Stimulated activated effector memory CD8-positive, alpha-beta T cell treated with anti-CD3 and anti-CD28 coated beads, Interleukin-12 subunit alpha, Interleukin-12 subunit beta, amount 100 ng/mL, for 72 hours (primary cell): ENCODE measurements at places on chromosomes 12 and 14.

DNA sequence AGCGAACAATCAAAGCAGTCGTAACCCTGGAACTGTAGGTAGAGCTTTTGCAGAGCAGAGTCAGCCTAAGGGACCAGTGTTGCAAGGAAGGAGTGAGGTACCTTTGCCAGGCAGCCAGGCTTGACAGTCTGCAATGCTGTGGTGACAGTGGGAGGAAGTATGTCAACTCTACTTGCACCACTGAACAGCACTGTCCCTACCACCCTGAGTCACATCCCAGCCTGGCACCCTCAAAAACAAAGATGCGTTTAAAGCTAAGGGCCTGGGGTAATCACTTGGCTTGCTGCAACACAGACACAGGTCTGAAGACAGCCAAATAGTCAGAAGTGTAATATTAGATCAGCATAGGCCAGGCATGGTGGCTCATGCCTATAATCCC, 141.9 kb downstream of the DPF3 start:
- no peak for DNase-seq

- DNase-seq, result no peak
Observed at GRCh38 chr14:61466249-61466904, 145.0 kb downstream of the PRKCH start.

DNA sequence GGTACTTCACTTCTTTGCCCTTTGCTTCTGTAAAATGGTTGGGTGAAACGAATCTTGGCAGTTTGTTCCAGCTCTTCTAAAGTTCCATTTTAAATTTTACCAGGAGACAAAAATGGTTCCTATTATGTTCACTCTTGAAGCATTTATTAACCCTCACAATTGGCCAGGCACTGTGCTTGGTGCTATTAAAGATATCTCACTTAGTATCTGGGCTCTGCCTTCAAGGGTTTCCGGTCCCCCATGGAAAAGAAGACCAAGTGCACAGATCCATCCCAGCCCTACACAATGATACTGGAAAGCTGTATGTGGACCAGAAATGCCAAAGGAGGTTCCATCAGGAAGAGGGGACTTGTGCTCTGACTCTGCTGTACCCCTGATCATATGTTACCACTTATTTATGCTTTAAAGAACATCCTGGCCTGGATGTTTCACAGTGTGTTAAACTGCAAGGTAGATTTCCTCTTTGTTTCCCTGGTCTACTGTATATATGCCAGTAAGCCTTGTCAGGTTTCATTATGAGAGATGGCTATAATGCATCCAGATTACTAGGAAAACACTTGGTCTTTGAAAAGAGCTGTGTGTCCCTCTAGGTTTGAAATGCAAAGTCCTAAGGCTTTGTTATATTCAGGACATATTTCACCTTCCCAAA, 154.8 kb downstream of the PRKCH start:
- no peak for DNase-seq

- no peak for DNase-seq
Observed at GRCh38 chr12:3553221-3553620, 62.2 kb downstream of the PRMT8 start.

- DNase-seq, result no peak
Observed at GRCh38 chr12:77888611-77889010, 57.9 kb downstream of the NAV3 start.

GRCh38 chr14:35446450-35446849, 41.9 kb upstream of the NFKBIA start:
- no peak for DNase-seq

- no peak for DNase-seq
Observed at GRCh38 chr12:94889445-94890210, 113.9 kb downstream of the NDUFA12 start.

DNA sequence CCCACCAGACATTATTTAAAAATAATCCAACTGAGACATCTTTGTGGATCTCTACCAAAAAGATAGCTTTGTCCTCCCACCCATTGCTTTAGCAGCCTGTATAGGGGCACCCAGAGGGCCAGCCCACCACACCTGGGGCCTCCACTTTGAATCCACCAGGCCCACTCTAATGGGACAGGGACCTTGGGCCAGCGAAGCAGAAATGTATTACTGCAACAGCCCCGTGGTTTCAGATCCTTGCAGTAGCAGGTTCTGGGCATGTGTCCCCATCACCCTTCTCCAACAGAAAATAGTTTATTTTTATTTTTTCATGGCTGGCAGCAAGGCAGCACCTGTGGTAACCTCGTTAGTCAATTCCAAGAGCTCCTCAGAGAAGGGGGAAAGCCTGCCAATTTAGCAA, 218.4 kb downstream of the ZFP36L1 start:
- DNase-seq, result no peak

DNA sequence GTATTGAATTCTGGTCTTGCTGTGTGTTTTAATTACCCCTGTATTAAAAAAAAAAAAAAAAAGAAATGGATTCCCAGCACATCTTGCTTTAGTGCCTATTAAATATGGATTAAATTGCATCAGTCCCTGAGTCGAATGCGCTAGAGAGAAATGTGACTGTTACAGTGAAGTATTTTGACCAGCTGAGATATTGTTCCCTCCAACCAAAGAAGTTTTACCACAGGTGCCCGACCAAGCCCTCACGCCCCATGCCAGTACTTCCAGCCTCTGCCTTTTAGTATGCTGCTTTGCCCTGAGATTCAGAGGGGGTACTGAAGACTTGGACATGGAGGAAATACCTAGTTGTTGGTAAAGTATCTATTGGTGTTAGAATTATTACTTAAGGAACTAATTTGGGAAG, 159.7 kb downstream of the TTLL5 start:
- no peak for DNase-seq

GRCh38 chr14:70601162-70601561, 707 bp upstream of the MED6 start:
- DNase-seq, result no peak

- no peak for DNase-seq
Observed at GRCh38 chr14:31286456-31287293, 79.1 kb upstream of the HECTD1 start.

- DNase-seq, result no peak
Observed at GRCh38 chr14:65019944-65020566, 33.4 kb downstream of the FNTB start.

DNA sequence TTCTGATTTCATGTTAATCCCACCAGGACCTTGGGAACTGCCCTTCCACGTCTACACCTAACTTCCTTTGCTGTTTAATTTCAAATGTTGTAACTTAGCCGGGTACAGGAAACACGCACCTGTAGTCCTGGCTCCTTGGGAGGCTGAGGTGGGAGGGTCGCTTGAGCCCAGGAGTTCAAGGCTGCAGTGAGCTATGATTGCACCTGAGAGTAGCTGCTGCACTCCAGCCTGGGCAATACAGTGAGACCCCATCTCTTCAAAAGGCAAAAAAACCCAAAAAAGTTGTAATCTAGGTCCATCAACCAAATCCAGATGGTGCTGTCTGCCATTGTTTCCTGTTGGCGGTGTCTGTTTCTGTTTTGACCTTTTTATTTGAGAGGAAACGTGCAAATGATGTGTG, 14.5 kb downstream of the BCL7A start:
- DNase-seq, result no peak

- no peak for DNase-seq
Observed at GRCh38 chr12:45732936-45733335, 3.4 kb downstream of the ARID2 start.

- DNase-seq, result no peak
Observed at GRCh38 chr14:104770072-104770579, 17.2 kb downstream of the SIVA1 start.

GRCh38 chr14:94932589-94932988, 162.7 kb upstream of the GSC start:
- no peak for DNase-seq

- DNase-seq, result no peak
Observed at GRCh38 chr12:85531341-85531740, 251.3 kb downstream of the ALX1 start.

- DNase-seq, result no peak
Observed at GRCh38 chr12:11228296-11228879, 41.1 kb downstream of the PRB3 start.

DNA sequence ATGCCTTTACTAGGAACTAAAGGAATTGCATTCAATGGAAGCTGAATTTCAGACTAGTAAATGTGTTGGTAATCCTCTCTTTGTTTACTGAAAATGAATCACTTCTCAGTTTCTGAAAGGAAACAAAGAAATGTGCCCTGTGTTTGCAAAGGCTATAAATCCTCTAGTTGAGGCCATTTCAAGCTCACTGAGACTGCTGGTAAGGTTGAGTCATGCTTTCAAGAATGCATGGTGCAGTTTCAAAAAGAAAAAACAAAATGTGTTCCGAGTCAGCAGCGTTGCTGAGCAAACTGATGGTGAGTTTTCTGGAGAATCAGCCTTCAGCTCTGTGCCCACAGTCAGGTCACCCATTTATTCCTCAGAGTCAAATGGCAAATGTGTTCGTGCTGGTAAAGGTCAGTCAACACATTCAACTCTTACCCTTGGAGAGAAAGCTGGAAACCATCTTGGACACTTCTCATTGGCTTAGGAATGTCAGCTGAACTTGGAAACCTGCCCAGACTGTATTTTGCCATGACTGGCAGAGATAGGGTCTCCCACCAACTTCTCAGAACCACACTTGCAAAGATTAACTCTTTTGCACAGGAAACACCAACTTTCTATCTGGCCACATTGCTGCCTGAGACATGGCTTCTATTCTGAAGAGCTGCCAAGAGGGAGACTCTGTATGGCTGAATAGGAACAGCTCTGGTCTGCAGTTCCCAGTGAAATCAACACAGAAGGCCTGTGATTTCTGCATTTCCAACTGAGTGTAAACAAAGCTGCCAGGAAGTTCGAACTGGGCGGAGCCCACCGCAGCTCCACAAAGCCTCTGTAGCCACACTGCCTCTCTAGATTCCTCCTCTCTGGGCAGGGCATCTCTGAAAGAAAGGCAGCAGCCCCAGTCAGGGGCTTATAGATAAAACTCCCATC, 484.4 kb downstream of the ATP23 start:
- DNase-seq, result no peak

DNA sequence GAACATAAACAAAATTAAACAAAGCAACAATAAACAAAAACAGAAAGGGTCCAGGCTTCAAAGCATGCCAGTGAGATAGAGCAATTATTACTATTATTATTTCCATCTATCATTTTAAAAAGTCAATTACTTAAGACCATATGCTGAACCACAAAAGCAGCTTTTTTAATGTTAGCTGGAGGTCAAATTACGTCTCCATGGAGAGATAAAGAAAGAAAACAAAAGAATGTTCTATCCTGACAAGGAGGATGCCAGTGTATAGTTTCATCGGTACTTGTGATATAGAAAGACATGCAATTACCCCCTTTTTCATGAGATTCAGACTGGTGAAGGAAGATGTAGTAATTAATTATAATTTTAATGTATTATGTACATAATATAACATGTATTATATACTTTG, 81.6 kb upstream of the DCN start:
- DNase-seq, result no peak

GRCh38 chr14:73455294-73455693, 3.1 kb downstream of the NUMB start:
- no peak for DNase-seq

- no peak for DNase-seq
Observed at GRCh38 chr14:37594238-37594970, 645 bp downstream of the FOXA1 start.

DNA sequence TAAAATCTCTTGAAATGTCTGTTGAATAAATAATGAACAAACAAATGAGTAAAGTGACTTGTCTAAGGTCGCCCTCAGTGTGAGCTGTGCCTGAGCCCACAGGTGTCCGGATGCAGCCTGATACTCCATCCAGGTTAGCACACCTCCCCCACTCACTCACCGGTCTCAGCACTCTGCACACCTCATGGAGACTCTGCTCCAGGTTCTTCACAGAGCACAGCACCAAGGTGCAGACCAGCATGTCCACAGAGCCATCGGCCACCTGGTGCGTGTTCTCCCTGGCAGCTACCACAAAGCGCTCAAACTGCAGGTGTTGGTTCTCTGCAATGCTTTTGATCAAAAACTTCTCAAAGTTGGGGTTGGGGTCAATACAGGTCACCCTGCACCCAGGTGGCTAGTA, 4.1 kb upstream of the KRT7 start:
- no peak for DNase-seq

DNA sequence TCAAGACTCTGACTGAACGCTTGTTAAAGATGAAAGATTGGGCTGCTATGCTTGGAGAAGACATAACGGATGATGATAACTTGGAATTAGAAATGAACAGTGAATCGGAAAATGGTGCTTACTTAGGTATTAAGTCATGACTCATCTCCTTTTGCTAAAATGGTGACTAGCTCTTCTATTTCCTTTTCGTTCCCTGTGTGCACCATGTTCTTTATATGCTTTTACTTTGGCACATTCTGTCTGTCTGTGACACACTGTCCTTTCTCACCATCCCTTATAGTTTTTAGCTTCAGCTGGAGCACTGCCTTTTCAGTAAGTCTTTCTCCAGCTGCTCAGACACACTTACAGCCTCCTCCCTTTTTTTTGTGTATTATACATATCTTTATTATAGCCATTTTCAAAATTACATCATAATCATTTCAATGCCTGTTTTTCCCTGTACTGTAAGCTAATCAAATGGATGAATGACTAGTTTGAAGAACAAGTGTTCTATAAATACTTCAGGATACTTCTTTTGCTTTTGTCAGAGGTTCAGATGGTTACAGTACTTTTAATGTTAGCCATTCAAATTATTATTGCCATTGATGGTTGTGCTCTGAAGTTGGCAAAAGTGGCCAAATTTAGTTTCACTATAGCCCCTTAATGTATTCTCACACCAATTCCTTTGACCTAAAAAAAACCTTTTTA, 68.6 kb downstream of the MIA2 start:
- no peak for DNase-seq

DNA sequence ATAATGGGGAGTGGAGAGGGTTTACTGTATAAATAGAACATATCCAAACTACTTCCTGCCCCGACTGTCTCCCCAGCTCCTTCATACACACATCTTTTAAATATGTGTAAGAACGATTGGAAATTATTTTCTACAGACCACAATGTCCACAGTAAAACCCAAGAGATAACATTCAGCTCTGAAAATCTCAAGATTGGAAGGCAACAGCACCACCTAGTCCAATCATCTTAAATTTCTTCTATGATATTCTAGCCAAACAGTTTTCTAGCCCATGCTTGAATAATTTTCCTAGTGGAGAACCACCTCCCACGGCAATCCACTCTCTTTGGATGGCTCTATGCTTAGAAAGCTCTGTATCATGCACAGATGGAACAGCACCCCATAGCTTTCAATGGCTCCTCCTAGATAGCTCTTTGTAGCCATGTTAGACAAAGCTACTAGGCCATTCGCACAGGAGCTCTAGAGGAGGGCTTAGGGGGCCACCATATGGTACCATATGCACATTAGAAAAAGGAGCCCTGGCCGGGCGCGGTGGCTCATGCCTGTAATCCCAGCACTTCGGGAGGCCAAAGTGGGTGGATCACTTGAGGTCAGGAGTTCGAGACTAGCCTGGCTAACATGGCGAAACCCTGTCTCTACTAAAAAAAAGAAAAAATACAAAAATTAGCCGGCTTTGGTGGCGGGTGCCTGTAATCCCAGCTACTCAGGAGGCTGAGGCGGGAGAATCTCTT, 18.1 kb downstream of the VDR start:
- no peak for DNase-seq

GRCh38 chr12:68530965-68531364, 79.7 kb upstream of the RAP1B start:
- DNase-seq, result no peak
